Heart left ventricle (tissue), 16 donors: ENCODE measurements at places on chromosomes 3 and 15. TPM values are rescaled to one million over a fixed set of nuclear protein-coding genes. Genes with fewer than 3 reads are reported as not detected.

DNA sequence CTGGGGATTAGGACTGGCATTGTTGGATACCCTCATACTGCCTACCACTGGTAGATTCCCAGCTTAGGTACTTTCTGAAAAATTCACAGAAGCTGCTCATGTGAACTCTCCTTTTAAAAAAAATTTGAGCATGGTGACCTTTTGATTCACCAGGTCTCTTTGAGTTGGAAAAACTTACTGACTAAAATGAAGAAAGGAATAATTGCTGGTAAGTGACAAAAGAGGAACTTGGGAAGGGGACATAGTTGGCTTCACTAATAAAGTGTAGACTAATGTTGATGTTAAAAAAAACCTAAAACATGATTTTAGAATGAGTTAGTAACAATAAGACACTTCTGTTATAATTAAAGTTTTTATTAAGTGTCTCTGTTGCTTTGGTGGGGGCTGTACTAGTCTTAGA is 8.6 kb downstream of the VPS8 start:
- DNase-seq, result no peak

CELSR3 gene
- total RNA-seq, result 0.10 TPM

- no peak for DNase-seq
These were observed 26.8 kb downstream of the TIMMDC1 start for GRCh38 chr3:119524931-119525662.

SPATA12 gene
- total RNA-seq, result not detected

DNA sequence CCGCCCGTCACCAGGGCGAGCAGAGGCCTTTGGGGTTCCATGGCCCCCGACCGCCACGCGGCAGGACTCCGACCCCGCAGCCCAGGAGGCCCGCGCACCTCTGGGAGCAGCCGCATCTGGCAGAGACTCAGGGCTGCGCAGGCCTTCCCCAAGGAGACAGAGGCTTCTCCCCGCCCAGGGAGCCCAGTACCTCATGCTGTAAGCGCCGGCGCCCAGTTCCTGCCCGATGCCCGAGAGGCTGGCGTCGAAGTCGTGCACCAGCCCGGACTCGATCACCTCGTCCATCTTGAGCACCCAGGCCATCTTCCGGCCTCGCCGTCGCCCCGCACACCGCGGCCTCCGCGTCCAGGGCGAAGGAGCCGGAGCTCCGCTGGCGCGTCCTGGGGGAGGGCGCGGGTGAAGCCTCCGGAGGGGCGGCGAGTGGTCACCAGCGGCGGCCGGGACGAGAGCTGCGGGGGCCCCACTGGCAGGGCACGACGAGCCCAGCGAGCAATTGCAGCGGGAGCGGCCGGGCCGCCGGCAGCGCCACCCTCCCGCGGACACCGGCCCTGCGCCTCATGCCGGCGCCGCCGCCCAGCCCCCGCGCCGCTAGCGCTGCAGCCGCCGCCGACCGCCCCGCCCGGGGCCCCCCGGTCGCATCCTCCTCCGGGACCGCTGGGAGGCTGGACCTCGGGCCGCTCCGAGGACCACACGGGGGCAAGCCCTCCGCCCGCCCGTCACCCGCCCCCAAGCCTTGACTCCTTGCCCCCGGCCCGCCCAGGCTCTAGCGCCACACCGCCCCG is 468 bp downstream of the UBP1 start:
- DNase-seq, result peak; percentile 74

FGF7 gene
- total RNA-seq, result 28.5 TPM

DNA sequence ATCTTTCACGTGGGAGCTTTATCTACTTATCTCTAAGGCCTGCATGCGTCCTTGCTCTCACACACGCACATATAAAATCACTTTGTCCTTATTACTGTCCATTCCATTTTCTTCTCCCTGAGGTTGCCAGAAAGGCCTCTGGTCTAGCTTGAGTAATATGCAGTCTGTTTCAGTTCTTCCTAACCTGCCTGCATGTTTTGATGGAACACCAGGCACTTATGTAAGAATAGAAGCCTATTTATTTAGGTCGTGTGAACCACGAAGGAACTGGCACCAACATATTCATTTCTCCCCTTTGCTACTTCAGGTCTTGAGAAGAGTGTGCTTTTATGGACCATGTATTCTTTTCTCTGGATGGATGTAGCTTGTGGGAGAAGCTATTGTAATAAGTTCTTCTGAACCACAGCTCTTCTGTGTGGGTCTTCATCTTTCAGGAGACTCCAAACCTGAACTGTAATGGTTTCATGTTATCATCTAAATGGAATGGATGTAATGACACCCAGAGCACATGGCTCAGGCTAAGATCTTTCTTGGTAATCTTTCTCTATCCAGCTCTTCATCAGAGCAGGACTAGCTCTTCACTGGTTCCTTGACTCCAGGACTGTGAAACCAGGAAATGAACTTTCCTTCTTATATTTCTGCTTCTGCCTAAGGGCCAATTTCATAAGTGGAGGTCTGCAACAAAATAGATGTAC is 53.8 kb downstream of the UBE2E2 start:
- no peak for DNase-seq

ERC2 gene
- total RNA-seq, result 2.5 TPM

CFAP161 gene
- 2.0 TPM for total RNA-seq

DNA sequence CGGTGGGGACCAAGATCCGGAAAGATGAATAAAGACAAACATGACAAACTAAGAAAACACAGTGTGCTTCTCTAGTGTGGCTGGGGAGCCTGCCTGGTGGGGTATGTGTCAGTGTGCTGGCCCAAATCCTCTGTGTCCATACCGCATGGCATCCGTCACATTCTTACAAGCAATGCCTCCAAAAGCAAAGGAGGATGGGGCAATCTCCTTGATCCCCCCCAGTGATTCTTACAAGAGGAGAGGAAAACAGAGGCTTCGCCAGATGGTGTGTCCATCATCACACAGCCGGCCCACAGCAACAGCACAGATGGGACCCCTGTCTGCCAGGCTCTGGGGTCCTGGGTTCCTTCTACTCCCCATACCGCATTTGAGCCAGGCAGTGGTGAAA is 558 bp upstream of the IL17RC start:
- DNase-seq, result no peak

- no peak for DNase-seq
These were observed 4.1 kb downstream of the ACP3 start for GRCh38 chr3:132321304-132321703.

UBP1 gene
- total RNA-seq, result 53.5 TPM

DNA sequence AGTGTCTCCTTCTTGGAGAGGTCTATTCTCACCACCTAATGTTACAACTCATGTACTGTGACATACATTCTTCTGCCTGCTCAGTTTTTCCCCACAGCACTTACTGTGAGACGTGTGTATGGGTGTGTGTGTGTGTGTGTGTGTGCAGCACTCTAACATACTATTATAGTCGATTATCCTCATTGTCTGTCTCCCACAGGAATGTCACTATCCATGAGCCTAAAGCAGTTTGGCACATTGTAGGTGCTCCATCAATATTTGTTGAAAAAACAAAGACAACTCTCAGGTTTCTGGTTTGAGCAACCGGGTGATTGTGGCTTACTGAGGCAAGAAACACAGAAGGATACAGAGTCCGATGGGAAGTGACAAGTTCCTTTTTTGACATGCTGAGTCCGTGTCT is 8.6 kb upstream of the ZNF148 start:
- DNase-seq, result no peak

- no peak for DNase-seq
These were observed 62.1 kb upstream of the NR2C2 start for GRCh38 chr3:14885307-14885706.
